ENCODE measurements at places on chromosomes 2 and 18. TPM values are rescaled to one million over a fixed set of nuclear protein-coding genes. Genes with fewer than 3 reads are reported as not detected.
A peak's percentile ranks its signal among the peaks of the same experiment; 100 is the strongest.

GRCh38 chr2:105437708-105438103 lies 38.9 kb upstream of the FHL2 start:
- H3K27me3 ChIP-seq, result no peaks in the 10 kb centered on the region
- H3K36me3 ChIP-seq, result no peaks in the 10 kb centered on the region
- no peak overlapping the region for H3K27ac ChIP-seq
- peaks cover 5% of the 10 kb centered on the region for H3K4me1 ChIP-seq

DNA sequence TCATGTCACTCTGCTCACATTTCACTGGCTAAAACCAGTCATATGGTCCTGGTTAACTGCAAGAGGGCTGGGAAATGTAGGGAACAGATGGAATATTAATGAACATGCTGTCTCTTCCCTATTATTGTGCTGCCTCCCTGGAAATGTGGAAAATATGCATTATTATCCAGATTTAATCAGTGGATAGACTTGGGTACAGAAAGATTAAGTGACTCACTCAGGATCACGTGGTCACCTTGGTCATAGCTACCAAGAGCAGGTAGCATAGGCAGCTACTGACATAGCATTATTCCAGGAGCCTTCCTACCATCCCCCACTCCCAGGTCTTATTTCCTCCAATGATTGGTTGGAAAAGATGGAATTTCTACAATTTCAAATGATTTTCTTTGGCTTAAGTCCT lies 141.1 kb downstream of the HRH4 start:
- H3K4me3 ChIP-seq, result no peak overlapping the region
- DNase-seq, result no peak
- no peak overlapping the region for H3K27ac ChIP-seq
- H3K27me3 ChIP-seq, result no peaks in the 10 kb centered on the region

- H3K4me3 ChIP-seq, result no peak overlapping the region
- H3K27me3 ChIP-seq, result no peaks in the 10 kb centered on the region
- no peaks in the 10 kb centered on the region for H3K36me3 ChIP-seq
- H3K4me1 ChIP-seq, result peaks cover 17% of the 10 kb centered on the region
- no peak overlapping the region for H3K27ac ChIP-seq
These were observed 26.9 kb upstream of the ROCK2 start for GRCh38 chr2:11371092-11371937.

DNA sequence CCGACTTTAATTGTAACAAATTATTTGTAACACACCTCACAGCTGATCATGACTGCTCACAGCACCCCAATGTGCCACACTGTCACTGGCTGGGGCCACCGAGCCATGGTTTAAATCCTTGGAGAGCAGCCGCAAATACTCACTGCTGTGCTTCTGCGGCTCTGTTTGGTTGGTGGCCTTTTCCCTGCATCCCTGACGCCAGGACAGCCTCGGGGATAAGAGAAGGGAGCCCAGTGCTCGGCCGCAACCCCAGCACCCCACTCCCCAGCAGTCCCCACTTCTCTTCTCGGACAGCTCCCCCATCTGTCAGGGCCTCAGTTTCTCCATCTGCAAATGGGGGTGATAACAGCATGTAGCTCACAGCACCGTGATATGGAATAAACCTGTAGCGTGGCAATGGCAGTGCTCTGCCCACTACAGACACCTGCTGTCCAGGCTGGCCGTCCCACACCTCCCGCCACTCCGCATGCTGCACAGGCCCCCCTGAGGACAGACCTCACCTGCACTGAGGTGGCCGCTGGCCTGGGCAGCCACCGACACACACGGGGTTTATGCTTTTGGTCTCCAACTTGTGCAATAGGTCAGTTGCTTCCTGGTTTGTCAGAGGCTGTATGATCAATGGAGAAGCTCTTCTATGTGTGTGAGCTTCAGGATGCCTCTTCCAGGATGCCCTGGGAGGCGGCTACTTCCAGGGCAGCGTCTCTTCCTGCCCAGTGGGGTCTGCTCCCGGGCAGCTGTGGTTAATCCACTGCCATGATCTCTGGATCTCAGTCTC lies 87.1 kb downstream of the NDUFA10 start:
- DNase-seq, result no peak
- H3K4me1 ChIP-seq, result no peaks in the 10 kb centered on the region
- no peaks in the 10 kb centered on the region for H3K36me3 ChIP-seq
- H3K4me3 ChIP-seq, result no peak overlapping the region

DNA sequence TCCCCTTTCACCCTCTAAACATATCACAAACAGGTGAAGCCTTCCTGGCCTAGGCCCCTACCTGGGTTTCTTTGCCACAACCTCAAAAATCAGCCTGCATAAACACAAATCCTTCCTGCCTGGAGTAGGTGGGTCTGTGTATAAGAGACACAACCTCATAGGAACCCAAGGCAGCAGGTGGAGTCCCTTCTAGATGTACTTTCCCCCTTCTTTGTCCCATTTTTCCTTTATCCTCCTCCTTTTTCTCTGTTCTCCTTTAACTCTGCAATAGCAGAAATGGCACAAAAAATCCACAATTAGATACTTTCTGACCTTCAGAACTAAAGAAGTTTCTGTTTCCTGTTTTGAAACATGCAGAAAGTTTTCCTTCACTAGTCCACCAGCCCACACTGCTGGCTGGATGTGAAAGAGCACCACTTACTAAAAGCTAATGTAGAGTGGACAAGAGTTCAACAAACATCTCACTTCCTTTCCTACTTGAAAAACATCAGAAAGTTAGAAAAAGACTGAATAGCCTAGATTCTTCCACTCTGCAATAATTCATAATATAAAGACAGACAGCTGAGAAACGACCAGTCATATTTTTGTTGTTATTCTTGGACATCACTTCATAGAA lies 11.2 kb downstream of the SLC40A1 start:
- H3K27ac ChIP-seq, result peak overlapping the region; percentile 11
- DNase-seq, result peak; percentile 10
- H3K27me3 ChIP-seq, result no peaks in the 10 kb centered on the region
- H3K36me3 ChIP-seq, result peaks cover 27% of the 10 kb centered on the region
- H3K4me3 ChIP-seq, result no peak overlapping the region

DNA sequence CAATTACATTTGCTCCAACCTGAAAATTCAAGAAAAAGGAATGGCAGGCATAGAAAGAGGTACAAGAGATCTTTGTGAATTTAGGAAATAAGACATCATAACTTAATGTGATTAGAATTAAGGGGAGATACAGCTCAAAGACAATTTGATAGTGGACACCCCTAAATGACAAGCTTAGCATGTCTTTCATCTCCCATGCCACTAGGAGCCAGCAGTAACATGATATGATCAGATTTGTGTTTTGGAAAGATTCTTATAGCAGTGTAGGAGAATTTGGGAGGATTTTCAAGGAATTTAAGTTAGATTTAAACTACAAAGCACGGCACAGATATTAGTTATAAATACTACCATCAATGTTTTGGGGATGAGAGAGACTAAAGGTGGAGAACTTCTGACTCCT lies 340.8 kb downstream of the RDH14 start:
- H3K27ac ChIP-seq, result no peak overlapping the region
- no peak for DNase-seq
- no peaks in the 10 kb centered on the region for H3K27me3 ChIP-seq

GRCh38 chr18:48649231-48649630 lies 110.4 kb downstream of the CTIF start:
- no peaks in the 10 kb centered on the region for H3K36me3 ChIP-seq
- H3K4me1 ChIP-seq, result peaks cover 7% of the 10 kb centered on the region
- H3K27me3 ChIP-seq, result no peaks in the 10 kb centered on the region
- DNase-seq, result no peak

- no peak overlapping the region for H3K27ac ChIP-seq
- DNase-seq, result no peak
- no peaks in the 10 kb centered on the region for H3K36me3 ChIP-seq
- peaks cover 49% of the 10 kb centered on the region for H3K4me1 ChIP-seq
These were observed 47.7 kb downstream of the BCL2 start for GRCh38 chr18:63271881-63272299.

GRCh38 chr2:182897137-182897536 lies 30.7 kb upstream of the FRZB start:
- no peaks in the 10 kb centered on the region for H3K27me3 ChIP-seq
- H3K4me3 ChIP-seq, result no peak overlapping the region
- no peaks in the 10 kb centered on the region for H3K36me3 ChIP-seq

GRCh38 chr2:14530506-14530905 lies 102.0 kb upstream of the LRATD1 start:
- H3K36me3 ChIP-seq, result no peaks in the 10 kb centered on the region
- H3K27me3 ChIP-seq, result no peaks in the 10 kb centered on the region
- no peaks in the 10 kb centered on the region for H3K4me1 ChIP-seq
- no peak overlapping the region for H3K27ac ChIP-seq
- DNase-seq, result no peak
- H3K4me3 ChIP-seq, result no peak overlapping the region

DNA sequence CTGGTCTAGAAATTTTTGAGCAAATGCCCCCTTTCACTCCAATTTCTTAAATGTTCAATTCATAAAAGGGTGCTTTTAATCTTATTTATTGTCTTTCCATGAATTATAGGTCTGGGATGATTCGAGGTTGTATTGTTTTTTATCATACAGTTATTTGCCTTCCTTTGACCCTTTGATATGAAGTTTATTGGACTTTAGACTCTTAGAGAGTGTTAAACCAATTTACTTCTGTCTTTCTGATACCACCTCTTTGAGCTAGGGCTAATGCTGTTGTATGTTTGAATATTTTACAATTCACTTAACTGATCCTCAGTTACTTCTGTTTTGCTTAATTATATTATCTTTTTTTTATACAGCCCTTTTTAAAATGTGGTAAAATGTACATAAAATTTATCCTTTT lies 89.6 kb upstream of the CYP20A1 start:
- no peak for DNase-seq
- H3K27ac ChIP-seq, result no peak overlapping the region
- H3K27me3 ChIP-seq, result no peaks in the 10 kb centered on the region
- H3K4me3 ChIP-seq, result no peak overlapping the region
- peaks cover 4% of the 10 kb centered on the region for H3K36me3 ChIP-seq
- H3K4me1 ChIP-seq, result no peaks in the 10 kb centered on the region

DNA sequence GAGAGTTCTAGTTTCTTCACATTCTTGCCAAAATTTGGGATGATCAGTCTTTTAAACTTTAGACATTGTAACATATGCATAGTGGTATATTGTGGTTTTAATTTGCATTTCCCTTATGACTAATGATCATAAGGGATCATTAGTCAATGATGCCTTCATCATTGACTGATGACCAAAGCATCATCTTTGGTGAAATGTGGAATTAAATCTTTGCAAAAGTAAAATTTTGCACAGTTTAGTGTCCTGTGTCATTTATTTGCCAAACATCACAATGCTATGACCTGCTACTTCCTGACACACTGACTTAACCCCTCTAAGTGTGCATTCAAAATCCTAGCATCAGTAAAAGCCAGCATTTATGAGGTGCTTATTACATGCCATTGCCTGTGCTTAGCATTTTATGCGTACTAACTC lies 58.9 kb upstream of the SLC1A4 start:
- no peaks in the 10 kb centered on the region for H3K4me1 ChIP-seq
- no peaks in the 10 kb centered on the region for H3K27me3 ChIP-seq
- no peaks in the 10 kb centered on the region for H3K36me3 ChIP-seq
- no peak for DNase-seq
- no peak overlapping the region for H3K4me3 ChIP-seq
- no peak overlapping the region for H3K27ac ChIP-seq

GRCh38 chr2:72579591-72580180 lies 246.1 kb downstream of the EXOC6B start:
- H3K4me1 ChIP-seq, result peaks cover 5% of the 10 kb centered on the region
- H3K4me3 ChIP-seq, result no peak overlapping the region
- no peaks in the 10 kb centered on the region for H3K36me3 ChIP-seq
- H3K27me3 ChIP-seq, result no peaks in the 10 kb centered on the region
- DNase-seq, result no peak
- H3K27ac ChIP-seq, result no peak overlapping the region

DNA sequence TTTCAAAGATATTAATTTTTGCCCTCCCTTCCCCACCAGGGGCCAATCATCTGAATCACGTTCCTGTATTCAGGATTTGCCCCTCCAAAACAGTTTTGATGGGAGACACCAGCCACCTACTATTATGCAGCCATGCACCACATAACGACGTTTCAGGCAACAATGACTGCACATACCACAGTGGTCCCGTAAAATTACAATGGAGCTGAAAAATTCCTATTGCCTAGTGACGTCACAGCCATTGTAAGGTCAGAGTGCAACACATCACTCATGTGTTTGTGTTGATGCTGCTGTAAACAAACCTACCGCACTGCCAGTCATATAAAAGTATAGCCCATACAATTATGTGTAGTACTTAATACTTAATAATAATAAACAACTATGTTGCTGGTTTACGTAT lies 22.6 kb downstream of the ITM2C start:
- H3K4me3 ChIP-seq, result no peak overlapping the region
- no peaks in the 10 kb centered on the region for H3K4me1 ChIP-seq
- H3K27ac ChIP-seq, result no peak overlapping the region
- H3K36me3 ChIP-seq, result no peaks in the 10 kb centered on the region

DNA sequence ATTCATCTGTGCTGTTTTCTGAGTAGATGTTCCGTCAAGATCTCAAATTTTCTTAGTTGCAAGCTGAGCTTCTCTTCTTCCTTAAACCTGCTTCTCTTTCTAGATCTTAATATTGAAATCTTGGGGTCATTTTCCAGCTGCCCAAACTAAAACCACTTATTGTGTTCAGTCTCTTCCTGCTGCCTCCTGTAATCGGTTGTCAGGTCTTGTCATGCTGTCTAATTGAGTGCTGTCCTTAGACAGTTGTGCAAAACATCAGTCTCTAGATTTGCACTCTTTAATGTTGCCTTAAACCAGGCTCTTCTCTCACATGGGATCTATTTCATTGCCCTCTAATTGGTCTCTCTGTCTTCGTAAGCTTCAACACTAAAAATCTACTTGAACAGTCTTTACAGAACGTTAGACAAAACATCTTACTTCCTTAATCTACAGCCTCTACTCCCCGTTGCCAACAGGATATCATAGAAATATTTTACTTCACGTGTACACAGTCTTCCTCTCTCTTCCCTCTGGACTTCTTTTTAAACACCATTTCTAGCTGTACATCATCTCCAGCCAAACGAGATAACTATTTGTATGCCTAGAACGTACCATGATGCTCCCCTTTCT lies 34.9 kb downstream of the GPD2 start:
- peaks cover 25% of the 10 kb centered on the region for H3K4me1 ChIP-seq
- no peaks in the 10 kb centered on the region for H3K27me3 ChIP-seq
- no peak overlapping the region for H3K4me3 ChIP-seq
- no peak overlapping the region for H3K27ac ChIP-seq

The CCDC74A gene
- 11.2 TPM for total RNA-seq

The NEURL3 gene
- not detected for total RNA-seq

The MRPL53 gene
- 36.3 TPM for total RNA-seq

The RNF125 gene
- total RNA-seq, result 1.4 TPM

The CCBE1 gene
- 9.0 TPM for total RNA-seq

The NPHP1 gene
- 11.0 TPM for total RNA-seq

The TLX2 gene
- not detected for total RNA-seq

The NCKAP1 gene
- 139 TPM for total RNA-seq

The AFF3 gene
- total RNA-seq, result 0.54 TPM

Data from thyroid gland (tissue), 4 donors.